IgD-negative memory B cell (primary cell): ENCODE measurements at places on chromosomes 1 and 21. TPM values are rescaled to one million over a fixed set of nuclear protein-coding genes. Genes with fewer than 3 reads are reported as not detected.

The TMPRSS15 gene
- polyA plus RNA-seq = not detected

The KRTAP12-1 gene
- polyA plus RNA-seq = not detected

The RIIAD1 gene
- polyA plus RNA-seq = not detected

The FMO5 gene
- 1.9 TPM for polyA plus RNA-seq

The EIF3I gene
- polyA plus RNA-seq = 154 TPM

The S100A7 gene
- polyA plus RNA-seq = not detected

The THEM5 gene
- not detected for polyA plus RNA-seq

The DYNLT4 gene
- not detected for polyA plus RNA-seq

The MROH9 gene
- not detected for polyA plus RNA-seq

The RO60 gene
- 76.0 TPM for polyA plus RNA-seq
